ENCODE measurements at places on chromosomes 11 and 22.

GRCh38 chr11:92246630-92247029, 22.0 kb downstream of the FAT3 start:
- ATAC-seq = no peak

GRCh38 chr11:101563166-101563565, 20.6 kb downstream of the TRPC6 start:
- ATAC-seq = no peak

DNA sequence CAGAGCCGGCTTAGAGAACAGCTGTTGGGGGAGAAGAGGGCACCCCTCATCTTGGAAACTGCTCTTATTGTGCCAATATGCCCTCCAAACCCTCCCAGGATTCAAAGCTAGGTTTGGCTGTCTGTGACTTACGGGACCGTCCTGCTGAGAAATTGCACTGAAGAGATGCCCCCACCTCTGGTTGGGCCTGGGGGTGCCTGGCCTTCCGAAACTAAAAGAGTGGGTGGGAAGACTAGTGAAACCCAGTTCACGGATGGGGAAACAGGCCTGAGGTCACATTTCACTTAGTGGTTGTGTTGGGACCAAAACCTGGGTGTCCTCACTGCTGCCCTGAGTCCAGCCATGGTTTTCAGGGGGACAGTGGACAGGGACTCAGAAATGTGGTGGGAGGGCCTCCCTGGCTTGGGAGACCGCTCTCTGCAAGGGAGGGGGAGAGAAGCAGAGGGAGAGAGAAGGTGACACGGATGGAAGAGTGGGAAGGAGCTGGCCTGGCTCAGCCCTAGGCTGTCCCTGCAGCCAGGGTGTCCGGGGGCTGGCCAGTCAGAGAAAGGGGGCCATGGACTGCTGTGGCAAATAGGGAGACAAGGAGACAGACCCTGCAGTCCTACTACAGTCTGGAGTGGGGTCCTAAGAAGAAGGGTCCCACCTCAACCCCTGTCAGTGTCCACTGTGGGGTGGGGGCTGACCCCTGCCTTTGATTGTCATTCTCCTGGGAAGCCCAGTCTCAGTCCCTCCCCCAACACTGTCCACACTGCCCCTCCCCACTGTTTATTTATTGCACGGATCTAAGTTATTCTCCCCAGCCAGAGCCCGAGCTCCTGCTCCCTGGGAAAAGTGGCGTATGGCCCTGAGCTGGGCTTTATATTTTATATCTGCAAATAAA, 13.6 kb downstream of the MAFF start:
- no peak for ATAC-seq

GRCh38 chr11:19244084-19244483, 3.3 kb upstream of the E2F8 start:
- no peak for ATAC-seq

GRCh38 chr11:269146-269890, 8.9 kb upstream of the NLRP6 start:
- ATAC-seq = peak; percentile 57

DNA sequence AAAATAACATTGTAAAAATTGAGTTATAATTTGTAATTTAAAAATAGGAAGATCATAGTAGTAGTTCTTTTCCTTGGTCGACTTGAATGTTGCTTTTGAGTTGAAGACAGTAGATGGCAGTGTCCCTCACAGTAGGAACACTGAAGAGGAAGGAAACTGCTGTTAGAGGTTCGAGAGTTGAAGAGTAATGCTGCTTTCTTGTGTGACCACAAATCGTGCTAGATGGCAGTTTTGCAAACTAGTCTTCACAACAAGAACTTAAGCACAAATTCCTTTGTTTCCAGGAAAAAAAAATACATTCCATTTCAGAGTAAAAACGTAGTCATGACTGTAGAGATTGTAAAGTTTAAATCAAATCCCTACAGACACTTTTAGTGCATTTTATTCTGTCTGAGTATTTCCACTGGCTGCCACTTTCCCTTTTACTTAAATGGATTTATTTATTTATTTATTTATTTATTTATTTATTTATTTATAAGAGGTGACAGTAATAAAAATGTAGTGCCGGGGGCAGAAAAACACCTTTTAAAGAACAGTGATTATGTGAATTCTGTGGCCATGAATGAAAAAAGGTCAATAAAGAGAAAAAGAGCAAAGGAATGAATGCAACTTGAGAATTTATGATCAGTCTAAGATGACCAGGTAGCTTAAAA, 54.6 kb downstream of the SPECC1L start:
- peak; percentile 60 for ATAC-seq

GRCh38 chr22:37192204-37192603, 4.2 kb upstream of the C1QTNF6 start:
- no peak for ATAC-seq

GRCh38 chr11:77121876-77122575, 6.0 kb upstream of the MYO7A start:
- ATAC-seq = no peak

All from gastroesophageal sphincter (tissue), 4 donors.